Naive thymus-derived CD4-positive, alpha-beta T cell (primary cell): ENCODE measurements at places on chromosomes 1 and 21. TPM values are rescaled to one million over a fixed set of nuclear protein-coding genes. Genes with fewer than 3 reads are reported as not detected.
A peak's percentile ranks its signal among the peaks of the same experiment; 100 is the strongest.

The ANKRD65 gene
- total RNA-seq = not detected

The GCSAML gene
- total RNA-seq = 0.08 TPM

DNA sequence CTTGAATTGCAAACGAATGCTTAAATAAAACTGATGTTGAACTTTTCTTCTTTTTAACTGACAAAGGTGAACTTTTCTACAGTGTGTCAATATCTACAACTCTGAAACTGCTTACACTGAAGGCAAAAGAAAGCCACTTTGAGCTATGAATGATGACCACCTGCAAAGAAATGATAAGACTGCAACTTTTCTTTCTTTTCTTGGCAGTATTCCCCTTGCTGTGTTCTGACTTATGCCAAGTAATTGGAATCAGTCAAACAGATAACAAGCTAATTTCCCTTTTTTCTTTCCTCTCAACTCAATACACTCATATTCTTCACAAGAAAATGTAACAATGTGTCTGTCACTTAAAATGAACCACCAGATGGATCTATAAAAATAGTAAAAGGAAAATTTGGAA lies 588.1 kb upstream of the BRINP3 start:
- H3K27ac ChIP-seq = no peak overlapping the region
- no peaks in the 10 kb centered on the region for H3K4me1 ChIP-seq
- no peaks in the 10 kb centered on the region for H3K36me3 ChIP-seq
- DNase-seq = no peak
- H3K4me3 ChIP-seq = no peak overlapping the region
- H3K27me3 ChIP-seq = no peaks in the 10 kb centered on the region

The APOBEC4 gene
- total RNA-seq = not detected

GRCh38 chr1:33312413-33312749 lies 8.5 kb downstream of the A3GALT2 start:
- no peak for DNase-seq
- H3K27me3 ChIP-seq = no peaks in the 10 kb centered on the region
- no peaks in the 10 kb centered on the region for H3K36me3 ChIP-seq
- H3K4me1 ChIP-seq = no peaks in the 10 kb centered on the region
- no peak overlapping the region for H3K27ac ChIP-seq

The FCRL3 gene
- total RNA-seq = 1.1 TPM

The LDLRAD1 gene
- total RNA-seq = not detected

The ITLN2 gene
- not detected for total RNA-seq

The AQP10 gene
- 0.59 TPM for total RNA-seq

DNA sequence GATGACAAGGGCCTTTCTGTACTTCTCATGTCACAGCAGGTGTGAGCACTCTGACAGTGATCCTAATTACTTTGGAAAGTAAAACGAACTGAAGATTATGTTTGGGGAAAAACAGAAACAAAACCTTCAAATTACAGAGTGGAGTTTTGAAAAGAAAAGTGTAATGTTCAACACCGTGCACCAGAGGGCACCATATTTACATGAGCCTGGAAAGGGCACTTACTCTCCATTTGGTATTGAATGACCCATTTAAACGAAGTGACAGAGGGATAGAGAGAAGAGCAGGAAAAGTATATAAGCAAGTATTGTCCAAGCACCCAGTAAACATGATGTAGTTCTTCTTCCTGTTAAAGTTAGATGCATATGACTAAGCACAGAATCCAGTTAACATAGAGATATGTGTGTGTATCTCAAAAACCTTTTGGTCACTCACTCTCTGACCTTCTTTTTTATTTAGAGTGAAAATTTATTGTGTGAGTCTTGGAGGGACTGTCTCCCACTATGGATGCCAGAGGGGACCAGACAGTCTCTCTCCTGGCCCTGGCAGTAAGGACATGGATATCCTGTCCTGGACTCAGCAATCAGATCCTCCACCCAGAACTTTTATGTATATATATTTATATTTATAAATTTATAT lies 3.8 kb upstream of the RGSL1 start:
- peak; percentile 21 for DNase-seq
- H3K4me1 ChIP-seq = no peaks in the 10 kb centered on the region
- H3K4me3 ChIP-seq = no peak overlapping the region
- H3K27ac ChIP-seq = no peak overlapping the region
- H3K36me3 ChIP-seq = no peaks in the 10 kb centered on the region

The CPT2 gene
- 12.9 and 13.4 TPM in 2 replicates for total RNA-seq

DNA sequence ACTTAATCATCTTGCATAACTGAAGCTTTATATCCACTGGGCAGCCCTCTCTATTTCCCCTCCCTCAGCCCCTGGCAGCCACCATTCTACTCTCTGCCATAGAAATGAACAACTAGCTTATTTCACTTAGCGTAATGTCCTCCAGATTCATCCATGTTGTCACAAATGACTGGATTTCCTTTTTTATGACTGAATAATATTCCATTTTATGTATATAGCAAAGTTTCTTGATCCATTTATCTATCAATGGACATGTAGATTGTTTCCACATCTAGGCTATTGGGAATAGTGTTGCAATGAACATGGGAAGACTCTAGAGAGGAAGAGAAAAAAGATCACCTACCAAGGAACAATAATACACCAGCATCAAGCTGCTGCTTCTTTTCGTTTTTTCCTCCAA lies 32.1 kb upstream of the EEIG2 start:
- no peaks in the 10 kb centered on the region for H3K36me3 ChIP-seq
- no peaks in the 10 kb centered on the region for H3K4me1 ChIP-seq
- DNase-seq = no peak
- H3K27ac ChIP-seq = no peak overlapping the region

GRCh38 chr1:59071876-59072582 lies 224.9 kb upstream of the FGGY start:
- peaks cover 26% of the 10 kb centered on the region for H3K4me1 ChIP-seq
- H3K27me3 ChIP-seq = no peaks in the 10 kb centered on the region
- H3K4me3 ChIP-seq = peak overlapping the region; percentile 21
- H3K36me3 ChIP-seq = no peaks in the 10 kb centered on the region
- H3K27ac ChIP-seq = no peak overlapping the region

The PTGER3 gene
- total RNA-seq = 4.3 TPM

DNA sequence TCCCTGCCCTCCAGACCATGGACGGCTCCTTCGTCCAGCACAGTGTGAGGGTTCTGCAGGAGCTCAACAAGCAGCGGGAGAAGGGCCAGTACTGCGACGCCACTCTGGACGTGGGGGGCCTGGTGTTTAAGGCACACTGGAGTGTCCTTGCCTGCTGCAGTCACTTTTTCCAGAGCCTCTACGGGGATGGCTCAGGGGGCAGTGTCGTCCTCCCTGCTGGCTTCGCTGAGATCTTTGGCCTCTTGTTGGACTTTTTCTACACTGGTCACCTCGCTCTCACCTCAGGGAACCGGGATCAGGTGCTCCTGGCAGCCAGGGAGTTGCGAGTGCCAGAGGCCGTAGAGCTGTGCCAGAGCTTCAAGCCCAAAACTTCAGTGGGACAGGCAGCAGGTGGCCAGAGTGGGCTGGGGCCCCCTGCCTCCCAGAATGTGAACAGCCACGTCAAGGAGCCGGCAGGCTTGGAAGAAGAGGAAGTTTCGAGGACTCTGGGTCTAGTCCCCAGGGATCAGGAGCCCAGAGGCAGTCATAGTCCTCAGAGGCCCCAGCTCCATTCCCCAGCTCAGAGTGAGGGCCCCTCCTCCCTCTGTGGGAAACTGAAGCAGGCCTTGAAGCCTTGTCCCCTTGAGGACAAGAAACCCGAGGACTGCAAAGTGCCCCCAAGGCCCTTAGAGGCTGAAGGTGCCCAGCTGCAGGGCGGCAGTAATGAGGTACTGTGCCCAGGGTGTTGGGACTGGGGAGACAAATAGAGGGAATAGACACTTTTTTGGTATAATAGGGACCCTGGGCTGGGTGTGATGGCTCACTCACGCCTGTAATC lies 1.0 kb downstream of the ZBTB48 start:
- no peaks in the 10 kb centered on the region for H3K27me3 ChIP-seq
- DNase-seq = no peak
- H3K27ac ChIP-seq = peak overlapping the region; percentile 91
- H3K36me3 ChIP-seq = no peaks in the 10 kb centered on the region
- H3K4me1 ChIP-seq = peaks cover 25% of the 10 kb centered on the region

- no peaks in the 10 kb centered on the region for H3K27me3 ChIP-seq
- H3K4me1 ChIP-seq = no peaks in the 10 kb centered on the region
- no peak for DNase-seq
Measured at GRCh38 chr1:210882414-210883221, 251.3 kb downstream of the KCNH1 start.

The PDPN gene
- not detected for total RNA-seq
